ENCODE measurements at places on chromosomes 16 and 17.

DNA sequence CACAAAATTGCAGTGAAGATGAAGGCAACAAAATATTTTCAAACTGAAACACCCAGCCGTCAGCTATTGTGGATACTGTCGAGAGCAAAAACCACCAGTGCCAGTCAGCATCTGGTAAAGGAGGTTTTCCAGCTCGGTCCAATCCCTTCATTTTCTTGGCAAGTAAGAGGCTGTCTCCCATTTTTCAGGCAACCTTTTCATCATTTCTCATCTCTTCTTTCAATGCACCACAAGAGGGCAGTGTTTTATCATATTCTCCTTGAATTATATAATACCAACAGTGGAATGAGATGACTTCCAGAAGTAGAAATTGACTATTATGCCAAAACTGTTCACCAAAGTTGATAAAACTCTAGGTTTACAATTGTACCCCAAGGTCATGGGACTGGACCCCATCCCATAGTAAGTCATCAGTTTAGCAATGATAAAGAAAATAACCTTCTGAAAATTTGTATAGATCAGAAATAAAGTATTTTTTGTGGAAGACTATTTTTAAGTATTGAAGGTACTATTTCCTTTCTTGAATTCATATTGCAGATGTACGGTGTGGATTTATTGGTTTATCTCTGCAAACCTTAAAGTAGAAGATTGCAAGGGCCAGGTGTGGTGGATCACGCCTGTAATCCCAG lies 16.8 kb downstream of the NQO1 start:
- no peak for DNase-seq

- DNase-seq = no peak
These were observed at the start of gene TBX2 for GRCh38 chr17:61399131-61400065. Gene TBX2 (plus strand): TSS chr17:61399843. CDS start chr17:61400177, 334 bp downstream.

GRCh38 chr17:20114466-20114865 lies 105.3 kb downstream of the SPECC1 start:
- no peak for DNase-seq

DNA sequence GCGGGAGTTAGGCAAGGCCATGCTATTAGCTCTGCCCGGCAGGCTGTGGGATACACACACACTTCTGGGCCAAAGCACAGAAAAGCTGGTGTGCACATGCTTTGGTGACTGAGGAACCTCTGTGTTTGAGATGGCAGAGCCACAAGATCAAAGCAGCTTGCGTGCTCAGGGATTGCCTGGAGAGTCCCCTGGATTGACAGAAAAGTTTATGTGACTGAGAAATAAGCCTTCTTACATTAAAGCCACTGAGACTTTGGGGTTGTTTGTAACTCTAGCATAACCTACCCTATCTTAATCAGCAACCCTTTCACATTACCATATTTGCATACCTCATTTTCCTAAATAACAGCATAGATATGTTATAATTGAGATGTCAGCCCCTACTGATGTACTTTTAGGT lies 69.3 kb downstream of the MYO1D start:
- DNase-seq = no peak

DNA sequence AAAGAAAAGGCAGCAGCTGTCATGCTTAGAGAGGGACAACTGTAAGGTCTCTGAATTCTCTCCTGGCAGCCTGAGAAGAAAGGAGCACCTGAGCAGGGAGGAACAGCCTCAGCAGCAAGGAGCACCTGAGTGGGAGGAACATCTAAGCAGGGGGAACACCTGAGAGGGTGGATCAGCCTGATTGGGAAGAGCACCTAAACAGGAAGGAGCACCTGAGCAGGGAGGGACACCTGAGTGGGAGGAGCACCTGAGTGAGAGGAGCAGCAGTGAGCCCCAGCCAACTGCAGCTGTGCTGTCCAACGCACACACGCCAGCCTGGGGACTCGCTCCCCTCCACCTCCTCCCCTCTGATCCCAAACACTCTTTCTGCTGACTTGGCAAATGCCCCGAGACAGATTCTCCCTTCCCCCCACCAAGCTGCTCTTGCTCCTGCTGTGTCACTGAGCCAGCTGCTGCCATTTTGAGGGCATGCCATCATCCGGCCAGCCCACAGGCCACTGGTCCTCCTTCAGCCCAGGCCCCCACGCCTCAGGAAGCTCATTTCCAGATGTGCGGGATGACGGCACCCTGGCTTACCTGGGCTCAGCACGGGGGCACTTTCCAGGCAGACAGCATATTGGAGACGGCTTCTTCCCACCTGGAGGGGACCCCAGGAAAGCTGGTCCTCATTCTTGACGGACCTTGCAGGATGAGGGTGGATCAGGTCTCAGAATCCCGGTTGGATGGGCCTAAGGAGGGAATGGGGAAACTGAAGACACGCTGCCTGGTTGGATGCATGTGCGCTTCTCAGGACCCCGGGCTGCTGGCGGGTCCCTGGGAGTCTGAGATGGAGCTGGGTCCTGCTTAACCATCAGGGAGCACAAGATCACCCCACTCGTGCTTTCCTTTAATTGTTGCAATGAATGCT lies 57.7 kb upstream of the RBFOX3 start:
- no peak for DNase-seq

DNA sequence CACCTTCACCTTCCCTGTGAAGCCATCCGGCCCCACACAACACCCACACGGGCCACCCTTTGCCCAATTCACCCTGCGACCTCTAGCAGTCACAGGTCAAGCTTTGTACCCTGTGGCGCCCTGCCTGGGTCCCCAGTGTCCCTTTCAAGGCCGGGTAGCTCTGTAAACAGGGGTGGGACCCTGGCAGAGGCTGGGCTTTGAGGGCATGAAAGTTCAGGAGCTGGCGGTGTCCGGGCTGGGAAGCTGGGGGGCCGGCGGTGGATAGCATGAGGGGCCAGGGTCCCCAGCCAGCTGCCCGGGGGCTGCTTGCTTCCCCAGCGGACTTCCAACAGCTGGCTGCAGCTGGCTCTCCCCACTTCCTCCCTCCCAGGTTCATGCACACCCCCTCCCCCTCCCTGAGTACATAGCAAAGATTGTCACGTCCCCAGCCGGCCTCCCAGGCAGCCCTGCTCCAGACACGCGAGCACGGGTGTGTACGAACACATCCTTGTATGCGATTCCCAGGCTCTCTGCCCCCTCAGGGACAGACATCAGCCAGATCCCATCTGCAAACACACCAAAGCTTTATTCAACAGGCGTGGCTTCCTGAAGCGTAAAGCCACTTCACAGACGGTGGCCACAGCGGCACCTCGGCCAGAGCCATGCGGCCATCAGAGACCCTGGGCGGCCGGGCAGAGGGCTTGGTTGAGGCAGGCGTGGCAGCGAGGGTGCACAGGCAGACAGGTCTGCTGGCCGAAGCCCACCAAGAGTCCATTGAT lies 8.2 kb downstream of the NTHL1 start:
- DNase-seq = no peak

DNA sequence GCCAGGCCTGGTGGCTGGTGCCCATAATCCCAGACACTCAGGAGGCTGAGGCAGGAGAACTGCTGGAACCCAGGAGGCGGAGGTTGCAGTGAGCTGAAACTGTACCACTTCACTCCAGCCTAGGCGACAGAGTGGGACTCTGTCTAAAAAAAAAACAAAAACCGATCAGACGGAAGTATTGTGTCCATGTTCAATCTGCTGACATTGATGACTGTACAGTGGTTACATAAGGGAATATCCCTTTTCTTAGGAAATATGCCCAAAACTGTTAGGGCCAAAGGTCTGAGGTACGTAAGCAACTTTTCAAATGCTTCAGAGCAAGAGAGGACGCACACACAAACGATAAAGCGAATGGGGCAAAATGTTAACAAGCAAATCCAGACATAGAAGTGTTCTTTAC lies 69.8 kb upstream of the DNAH17 start:
- no peak for DNase-seq

- no peak for DNase-seq
These were observed 108.2 kb upstream of the IRX5 start for GRCh38 chr16:54822492-54822891.

DNA sequence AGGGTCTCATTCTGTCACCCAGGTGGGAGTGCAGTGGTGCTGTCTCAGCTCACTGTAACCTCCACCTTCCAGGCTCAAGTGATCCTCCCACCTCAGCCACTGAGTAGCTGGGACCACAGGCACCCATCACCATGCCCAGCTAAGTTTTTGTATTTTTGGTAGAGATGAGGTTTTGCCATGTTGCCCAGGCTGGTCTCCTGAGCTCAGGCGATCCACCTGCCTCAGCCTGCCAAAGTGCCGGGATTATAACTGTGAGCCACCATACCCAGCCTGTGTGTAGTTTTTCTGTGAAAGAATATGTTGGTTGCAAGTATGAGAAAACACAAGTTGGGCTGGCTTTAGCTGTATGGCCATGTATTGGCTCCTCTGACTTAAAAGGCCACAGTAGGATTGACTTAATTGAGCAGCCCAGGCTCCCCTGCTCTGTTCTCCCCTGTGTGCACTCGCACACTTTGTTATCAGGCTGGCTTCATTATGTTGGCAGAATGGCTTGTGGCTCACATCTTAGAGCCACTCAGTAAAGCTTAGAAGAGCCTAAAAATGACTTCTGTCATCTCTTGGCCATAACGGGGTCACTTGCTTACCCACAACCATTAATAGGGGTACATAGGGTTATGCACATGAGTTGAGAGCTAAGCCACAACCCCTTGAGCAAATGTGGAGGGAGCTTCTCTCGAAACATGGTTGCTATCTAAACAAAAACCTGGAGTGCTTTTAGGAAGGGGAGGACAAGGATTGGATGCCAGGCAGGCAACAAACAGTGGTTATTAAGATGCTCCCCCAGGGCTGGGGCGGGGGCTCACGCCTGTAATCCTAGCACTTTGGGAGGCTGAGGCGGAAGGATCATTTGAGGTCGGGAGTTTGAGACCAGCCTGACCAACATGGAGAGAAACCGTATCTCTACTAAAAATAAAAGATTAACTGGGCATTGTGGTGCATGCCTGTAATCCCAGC lies 6.1 kb downstream of the HAPSTR1 start:
- no peak for DNase-seq

- no peak for DNase-seq
These were observed 25.3 kb downstream of the CTRB2 start for GRCh38 chr16:75181630-75182029.

DNA sequence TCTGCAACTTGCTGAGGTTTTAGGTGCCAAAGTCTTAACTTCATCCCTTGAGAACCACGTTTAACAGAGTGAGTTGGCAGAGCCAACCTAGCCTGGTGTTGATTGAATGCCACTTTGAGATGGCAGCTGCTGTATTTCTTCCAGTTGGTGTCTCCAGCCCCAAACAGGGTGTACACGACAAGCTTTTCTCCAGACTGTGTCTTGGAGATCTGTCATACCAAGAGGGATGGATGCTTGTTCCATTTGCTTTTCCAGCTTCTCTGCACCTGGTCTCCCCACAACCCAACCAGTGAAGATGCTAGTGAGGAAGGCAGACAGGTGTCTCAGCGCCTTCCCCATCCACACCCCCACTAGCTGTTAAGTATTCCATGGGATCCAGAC lies 141.1 kb upstream of the HS3ST2 start:
- DNase-seq = no peak

DNA sequence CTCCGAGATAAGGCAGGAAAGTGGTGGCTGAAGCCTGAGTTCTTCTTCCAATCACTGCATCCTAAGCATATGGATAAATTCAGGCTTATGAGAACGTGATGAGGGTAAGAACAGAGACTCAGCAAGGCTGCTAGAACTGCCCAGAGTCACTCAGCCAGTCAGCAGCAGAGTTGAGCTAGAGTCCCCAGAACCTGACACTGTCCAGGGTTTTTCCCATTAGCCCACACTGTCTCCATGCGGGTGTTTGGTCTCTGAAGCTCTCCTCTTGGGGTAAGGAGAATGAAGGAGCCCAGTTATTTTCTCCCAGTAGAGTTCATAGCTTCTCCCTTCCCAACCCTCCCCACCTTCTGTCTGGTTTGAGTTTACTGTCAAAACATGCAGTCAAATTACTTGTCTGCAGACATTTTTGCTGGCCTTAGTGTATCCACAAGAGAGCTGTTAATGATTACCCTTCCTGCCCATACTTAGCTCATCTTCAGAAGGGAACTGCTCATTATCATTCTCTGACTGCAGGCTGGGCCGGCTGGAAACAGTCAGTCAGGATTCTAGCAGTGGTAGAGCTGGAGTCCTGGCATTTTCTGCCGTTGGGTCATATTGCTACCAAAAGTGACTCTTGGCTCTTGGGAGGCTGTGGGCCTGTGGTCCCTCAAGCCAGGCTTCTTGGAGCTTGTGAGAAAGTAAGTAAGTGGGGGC lies 460.0 kb downstream of the HS3ST3B1 start:
- DNase-seq = no peak

DNA sequence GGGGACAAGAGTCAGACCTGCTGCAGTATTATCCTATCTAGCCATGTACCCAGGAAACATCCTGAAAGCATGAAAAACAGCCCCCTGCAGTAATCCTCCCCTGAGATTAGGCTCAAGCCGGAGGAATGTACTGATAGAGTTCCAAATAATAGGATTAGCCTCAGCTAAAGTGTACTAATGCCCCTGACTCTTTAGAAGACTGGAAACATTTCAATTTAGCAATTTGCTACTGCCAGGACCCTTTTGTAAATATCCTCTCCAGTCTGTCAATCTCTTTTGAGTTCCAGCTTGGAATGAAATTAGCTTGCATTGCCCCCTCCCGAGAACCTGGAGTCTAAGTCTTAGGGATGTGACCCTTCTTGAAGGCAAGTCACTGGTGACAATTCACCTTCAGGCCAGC lies 110.8 kb upstream of the DNAH9 start:
- DNase-seq = no peak

DNA sequence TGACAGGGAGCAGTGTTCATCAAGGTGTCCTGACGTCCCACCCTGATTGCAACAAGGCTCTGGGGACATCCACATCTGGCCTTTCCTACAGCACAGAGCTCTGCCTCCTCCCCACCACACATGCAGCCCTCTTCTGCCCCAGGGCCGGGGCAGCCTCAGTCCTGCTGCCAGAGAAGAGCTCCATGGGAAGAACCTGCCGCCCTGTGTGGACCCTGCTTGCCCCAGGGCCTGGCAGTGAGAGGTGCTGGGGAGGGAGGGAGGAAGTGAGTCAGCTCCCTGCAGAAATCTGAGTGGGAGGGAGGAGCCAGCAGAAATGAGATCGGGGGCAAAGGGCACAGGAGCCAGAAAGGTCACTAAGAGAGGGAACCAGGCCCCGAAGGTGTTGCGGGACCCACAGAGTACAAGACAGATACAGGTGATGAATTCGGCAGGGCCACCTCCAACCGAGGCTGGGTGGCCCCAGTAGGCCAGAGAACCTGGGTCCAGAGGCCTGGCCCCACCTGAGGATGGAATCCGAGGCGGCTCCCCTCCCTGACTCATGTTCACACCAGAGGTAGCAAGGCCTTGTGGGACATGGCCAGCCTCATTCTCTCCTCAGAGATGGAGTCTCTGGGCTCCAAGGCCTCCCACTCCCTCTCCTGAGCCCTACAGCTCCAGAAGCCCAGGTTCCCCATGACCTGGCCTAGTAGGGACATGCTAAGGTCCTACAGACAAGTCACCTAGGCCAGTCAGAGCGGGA lies 24.8 kb downstream of the MYO18A start:
- DNase-seq = peak; percentile 68

Measured in stimulated activated CD4-positive, alpha-beta T cell treated with anti-CD3 and anti-CD28 coated beads, TNF-alpha, amount 100 ng/mL, for 24 hours (primary cell).